Right renal cortex interstitium (tissue), 3 donors: ENCODE measurements at places on chromosomes 13 and 19. TPM values are rescaled to one million over a fixed set of nuclear protein-coding genes. Genes with fewer than 3 reads are reported as not detected.

DNA sequence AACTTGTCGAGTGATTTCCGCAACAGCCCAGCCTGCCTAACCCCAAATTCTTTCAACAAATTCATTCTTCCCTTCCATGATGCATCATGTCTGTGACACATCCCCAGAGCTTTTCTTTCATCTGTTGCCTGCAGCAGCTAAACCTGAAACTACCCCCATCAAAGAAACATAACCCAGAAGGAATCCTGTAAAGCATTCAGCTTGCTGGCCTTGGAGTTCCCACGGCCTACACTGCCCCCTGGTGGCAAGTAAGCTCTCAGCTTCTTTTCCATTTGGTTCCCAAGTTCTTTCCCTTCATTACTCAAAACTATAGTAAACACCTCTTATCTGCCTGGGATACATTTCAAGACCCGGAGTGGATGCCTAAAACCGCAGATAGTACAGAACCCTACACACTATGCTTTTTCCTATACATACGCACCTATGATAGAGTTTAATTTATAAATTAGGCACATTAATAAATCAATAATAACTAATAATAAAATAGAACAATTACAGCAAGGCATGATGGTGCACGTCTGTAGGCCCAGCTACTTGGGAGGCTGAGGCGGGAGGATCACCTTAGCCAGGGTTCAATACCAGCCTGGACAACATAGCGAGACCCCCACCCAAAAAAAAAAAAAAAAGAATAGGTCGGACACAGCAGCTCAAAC, 7.4 kb downstream of the ETHE1 start:
- DNase-seq, result no peak

GRCh38 chr19:41307090-41307875, 2.7 kb upstream of the CCDC97 start:
- DNase-seq, result no peak

- DNase-seq, result no peak
These were observed 33.3 kb upstream of the SPATA13 start for GRCh38 chr13:24127116-24127631.

- no peak for DNase-seq
These were observed 9.3 kb upstream of the SYT5 start for GRCh38 chr19:55189403-55189835.

GRCh38 chr13:109869312-109870237, 83.2 kb upstream of the IRS2 start:
- peak; percentile 60 for DNase-seq

GRCh38 chr19:7663706-7664105, 5.1 kb upstream of the RETN start:
- DNase-seq, result no peak

Gene LGALS7B
- not detected for polyA plus RNA-seq

Gene SLITRK5
- 1.9 TPM for polyA plus RNA-seq

Gene NLRP4
- not detected for polyA plus RNA-seq

Gene ZNF846
- polyA plus RNA-seq, result 15.8 TPM

Gene RGL3
- 47.6 TPM for polyA plus RNA-seq

Gene HAUS8
- polyA plus RNA-seq, result 12.5 TPM

Gene CEBPA
- polyA plus RNA-seq, result 4.2 TPM
